ENCODE measurements at places on chromosomes 5 and 9.

- no peak for DNase-seq
These were observed 174.0 kb downstream of the RAPGEF6 start for GRCh38 chr5:131460867-131461572.

DNA sequence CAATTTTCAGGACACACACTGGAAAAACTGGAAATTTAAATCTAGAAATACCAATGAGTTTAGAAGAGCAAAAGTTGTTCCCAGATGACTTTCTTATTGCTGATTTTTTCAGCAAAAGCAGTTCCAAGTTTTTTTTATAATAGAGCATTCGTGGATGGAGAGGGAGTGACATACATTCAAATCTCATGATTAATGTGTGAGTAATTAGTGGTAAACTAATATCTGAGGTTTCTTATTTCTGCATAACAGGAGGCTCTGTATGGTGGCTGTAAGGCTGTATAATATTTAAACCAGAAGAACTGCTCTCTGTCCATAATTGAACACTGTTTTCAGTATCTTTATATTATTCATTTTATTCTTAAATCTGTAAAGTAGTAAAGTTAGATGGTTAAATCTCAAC is 25.8 kb downstream of the LYSMD3 start:
- no peak for DNase-seq

DNA sequence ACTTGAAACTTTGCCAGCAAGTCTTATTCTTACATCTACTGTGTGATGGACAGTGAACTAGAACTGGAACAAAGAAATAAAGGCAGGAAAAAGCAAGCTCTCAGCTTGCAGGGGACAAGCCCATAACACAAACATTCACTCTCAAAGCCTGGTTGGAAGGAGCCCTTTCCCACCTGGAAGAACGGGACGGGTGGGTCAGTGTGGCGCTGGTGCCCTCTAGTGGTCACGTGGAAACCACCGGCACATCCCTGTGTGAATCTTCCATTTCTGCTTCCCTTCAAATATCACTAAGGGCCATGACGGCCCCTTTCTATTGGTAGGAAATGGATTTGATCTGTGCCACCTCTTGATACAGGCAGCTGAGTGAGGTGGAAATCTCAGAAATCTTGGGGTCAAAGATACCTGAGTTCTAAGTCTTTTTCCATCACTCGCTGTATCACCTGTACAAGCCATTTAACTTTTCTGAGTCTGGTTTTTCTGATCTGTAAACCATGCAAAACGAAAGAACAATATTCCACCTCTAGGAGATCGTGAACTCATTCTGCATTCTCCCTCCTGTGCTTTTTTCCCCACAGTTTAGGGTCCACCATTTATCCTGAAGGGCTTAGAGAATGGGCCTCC is 211.6 kb downstream of the MSX2 start:
- peak; percentile 26 for DNase-seq

- no peak for DNase-seq
These were observed 163.7 kb downstream of the COL23A1 start for GRCh38 chr5:178426326-178427130.

DNA sequence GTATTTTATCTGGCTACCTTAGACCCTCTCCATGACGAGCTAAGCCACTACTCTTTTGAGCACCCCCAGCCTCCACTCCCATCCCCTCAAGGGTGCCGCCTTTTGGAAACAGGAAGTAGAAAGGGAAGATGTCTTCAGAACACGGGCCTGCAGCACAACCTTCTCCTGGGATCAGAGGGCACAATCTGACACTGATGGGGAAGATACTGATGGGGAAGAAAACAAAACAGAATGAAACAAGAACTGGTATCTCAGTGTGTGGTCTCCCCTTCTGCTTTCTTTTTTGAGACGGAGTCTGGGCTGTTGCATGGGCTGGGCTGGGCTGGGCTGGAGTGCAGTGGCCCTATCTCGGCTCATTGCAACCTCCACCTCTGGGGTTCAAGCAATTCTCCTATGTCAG is 539.7 kb upstream of the DAP start:
- no peak for DNase-seq

- no peak for DNase-seq
These were observed 59.7 kb downstream of the OSMR start for GRCh38 chr5:38905516-38905915.

DNA sequence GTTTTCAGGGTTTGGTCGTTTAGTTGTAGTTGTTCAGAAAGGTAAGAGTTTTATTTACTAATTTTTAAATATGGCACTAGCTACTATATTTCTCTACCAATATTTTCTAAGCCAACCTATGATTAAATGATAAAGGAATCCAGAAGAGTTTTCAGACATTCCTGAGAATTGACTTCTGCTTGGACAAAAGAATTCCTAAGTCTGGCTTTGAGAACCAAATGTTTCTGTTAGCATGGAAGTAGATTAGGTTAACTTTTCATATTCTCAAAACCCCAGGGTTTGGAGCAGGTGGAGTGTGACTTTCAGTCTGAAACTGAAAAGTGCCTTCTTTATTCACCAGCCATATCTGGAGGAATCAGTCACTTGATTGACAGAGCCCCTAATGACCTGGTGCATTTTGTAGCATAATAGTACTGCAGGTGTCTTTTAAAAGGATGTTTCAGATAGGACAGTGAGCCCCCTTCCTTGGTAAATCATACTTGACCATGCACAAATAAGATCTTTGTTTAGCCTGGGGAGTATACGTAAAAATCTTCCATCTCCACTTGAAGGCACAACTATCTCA is 457.0 kb upstream of the ZNF462 start:
- peak; percentile 56 for DNase-seq

GRCh38 chr5:173640156-173640804 is 23.8 kb upstream of the BOD1 start:
- DNase-seq = no peak

GRCh38 chr5:95620870-95621838 is 1.3 kb downstream of the GPR150 start:
- peak; percentile 9 for DNase-seq

DNA sequence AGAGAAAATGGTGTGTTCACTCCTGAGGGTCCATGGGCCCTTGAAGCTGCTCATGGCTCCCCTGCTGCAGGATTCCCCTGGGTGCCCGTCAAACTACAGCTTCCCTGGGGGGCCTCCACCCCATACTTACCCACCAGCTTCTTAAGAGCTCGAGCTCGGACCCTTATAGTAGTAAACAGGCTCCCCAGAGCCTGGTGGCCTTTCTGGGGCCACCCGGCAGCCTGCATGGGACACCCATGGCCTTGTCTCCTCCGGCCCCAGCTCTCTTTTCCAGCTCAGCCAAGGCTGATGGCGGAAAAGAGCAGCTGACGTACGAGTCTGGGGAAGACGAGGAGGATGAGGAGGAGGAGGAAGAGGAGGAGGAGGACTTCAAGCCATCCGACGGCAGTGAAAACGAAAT is 4.2 kb upstream of the CEL start:
- no peak for DNase-seq

DNA sequence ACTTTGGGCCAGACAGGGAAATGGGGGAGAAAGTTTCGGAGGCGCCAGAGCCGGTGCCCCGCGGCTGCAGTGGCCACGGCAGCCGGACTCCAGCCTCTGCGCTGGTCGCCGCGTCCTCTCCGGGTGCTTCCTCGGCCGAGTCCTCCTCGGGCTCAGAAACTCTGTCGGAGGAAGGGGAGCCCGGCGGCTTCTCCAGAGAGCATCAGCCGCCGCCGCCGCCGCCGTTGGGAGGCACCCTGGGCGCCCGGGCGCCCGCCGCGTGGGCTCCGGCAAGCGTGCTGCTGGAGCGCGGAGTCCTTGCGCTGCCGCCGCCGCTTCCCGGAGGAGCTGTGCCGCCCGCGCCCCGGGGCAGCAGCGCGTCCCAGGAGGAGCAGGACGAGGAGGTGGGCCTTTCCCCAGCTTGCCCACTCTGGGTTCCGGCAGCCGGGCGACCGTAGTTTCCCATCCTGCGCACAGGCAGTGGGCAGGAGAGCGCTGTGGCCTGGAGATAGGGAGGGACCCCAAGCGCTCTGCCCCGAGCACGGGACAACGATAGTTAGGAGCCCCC is 516 bp downstream of the MAST4 start:
- peak; percentile 13 for DNase-seq

- DNase-seq = no peak
These were observed 4.8 kb downstream of the FAM78A start for GRCh38 chr9:131271506-131271931.

DNA sequence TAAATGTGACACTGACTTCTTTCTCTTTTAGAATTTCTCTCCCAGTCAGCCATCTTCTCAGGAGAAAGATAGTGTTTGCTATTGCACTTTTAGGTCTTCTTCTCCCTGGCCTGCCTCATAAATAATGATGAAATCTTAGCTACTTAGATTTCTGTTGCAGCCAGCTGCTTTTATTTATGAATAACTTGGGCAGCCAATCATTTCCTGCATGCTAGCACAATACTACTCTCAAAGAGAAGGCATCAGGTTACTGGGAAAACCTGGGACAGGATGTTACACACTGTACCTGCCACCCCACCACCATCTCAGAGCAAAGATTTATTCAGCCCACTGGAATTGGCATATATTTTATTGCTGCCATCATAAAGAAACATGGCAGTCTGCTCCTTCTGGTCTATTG is 266.6 kb downstream of the PRELID2 start:
- DNase-seq = peak; percentile 30

DNA sequence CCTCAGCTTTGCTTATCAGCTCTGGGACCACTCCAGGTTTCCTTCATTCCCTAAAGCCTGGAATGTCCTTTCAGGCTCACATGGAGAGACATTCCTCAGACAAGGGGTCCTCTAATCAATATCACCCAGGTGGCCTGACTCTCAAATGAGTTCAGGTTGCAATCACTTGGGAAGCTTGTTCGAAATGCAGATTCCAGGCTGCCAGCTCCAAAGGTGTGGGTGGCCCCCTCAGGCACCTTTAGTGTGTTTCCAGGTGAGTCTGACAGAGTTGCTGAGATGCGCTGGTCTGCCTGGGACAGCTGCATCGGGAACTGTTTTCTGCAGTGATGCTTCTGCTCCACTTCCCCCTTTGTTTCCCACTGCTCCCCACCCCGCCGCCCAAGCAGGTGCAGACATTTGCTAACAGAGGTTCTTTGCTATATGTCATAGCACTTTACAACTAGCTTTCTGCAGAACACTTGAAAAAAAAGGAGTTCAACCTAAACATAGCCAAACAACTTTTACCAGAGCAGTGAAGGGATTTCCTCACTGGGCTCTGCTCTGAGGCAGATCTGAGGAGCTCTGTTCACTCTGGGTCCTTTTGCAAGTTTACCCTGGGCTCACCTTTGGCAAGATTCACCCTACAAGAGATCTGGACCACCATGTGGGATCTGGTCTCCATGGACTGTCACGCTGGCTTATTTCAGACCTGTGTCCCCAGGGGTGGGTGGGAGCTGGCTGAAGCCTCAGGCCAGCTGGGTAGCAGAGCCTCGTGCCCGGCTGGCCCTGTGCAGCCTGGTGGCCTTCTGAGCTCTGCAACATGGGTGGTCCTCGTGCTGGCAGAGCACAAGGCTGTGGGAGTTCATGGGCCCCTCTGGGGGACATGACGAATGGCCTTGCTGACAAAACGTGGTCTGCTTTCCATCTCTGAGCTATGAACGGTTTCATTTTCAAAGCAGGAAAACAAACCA is 539.6 kb downstream of the CCDC171 start:
- DNase-seq = no peak

DNA sequence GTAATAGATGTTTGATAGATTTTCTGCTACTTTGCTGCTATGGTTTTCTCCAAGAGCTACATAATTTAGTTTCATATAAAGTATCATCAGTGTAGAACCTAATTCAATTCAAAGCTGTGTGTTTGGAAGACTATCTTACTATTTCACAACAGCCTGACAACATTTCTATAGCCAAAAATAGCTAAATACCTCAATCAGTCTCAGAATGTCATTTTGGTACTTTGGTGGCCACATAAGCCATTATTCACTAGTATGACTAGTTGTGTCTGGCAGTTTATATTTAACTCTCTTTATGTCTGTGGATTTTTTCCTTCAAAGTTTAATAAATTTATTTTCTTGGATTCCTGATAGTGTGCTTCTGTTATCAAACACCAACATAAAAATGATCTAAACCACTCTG is 35.1 kb upstream of the CCDC152 start:
- peak; percentile 28 for DNase-seq

GRCh38 chr9:107975426-107976010 is 485.9 kb upstream of the KLF4 start:
- DNase-seq = peak; percentile 17

DNA sequence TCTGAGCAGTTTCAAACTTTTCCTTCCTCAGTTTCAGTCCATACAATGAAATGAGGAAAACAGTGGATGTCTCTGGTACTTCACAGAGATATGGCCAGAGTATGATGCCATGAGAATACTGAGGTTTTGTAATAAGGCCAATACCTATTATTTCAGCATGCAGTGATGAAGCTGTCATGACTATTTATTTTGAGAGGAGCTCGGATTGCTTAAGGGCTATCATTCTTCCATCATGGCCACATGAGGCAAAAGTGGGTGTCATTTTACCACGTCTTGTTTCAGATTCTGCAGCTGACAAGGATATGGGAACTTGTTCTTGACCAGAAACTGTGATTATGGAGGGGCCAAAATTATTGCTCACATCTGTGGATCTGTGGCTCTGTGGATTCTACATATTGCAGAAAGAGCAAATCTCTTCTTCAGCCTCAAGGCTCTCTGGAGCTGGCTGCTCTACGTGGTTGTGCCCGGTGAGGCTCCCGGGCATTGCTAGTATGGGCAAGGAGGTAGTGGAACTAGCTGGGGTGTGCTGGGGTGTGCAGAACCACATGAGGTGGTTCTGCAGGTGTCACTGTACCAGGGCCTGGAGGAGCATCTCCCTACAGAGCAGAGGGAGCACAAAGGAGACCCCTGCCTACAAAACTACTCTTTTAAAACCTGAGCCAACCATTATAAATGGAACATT is 180.3 kb downstream of the SEMA6A start:
- DNase-seq = peak; percentile 22

- DNase-seq = no peak
These were observed 463.2 kb upstream of the KLF4 start for GRCh38 chr9:107952773-107953172.

GRCh38 chr5:88049156-88049555 is 219.5 kb downstream of the TMEM161B start:
- DNase-seq = no peak

DNA sequence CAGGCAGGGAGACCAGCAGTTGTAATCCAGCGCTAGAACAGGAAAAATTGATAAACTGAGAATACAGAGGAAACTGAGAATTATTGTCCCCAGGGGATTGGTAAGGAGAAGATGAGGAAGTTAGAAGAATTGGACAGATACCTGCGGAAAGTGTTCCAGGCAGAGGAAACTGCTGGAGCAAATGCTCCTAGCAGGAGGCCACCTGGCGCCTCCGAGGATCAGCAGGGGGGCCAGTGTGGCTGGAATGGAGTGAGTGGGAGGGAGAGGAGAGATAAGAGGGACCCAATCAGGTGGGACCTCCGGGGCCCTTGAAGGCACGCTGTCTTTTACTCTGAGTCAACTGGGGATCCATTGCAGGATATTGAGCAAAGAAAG is 695 bp upstream of the ANXA6 start:
- no peak for DNase-seq
